ENCODE measurements at places on chromosomes 4 and X.
A peak's percentile ranks its signal among the peaks of the same experiment; 100 is the strongest.

DNA sequence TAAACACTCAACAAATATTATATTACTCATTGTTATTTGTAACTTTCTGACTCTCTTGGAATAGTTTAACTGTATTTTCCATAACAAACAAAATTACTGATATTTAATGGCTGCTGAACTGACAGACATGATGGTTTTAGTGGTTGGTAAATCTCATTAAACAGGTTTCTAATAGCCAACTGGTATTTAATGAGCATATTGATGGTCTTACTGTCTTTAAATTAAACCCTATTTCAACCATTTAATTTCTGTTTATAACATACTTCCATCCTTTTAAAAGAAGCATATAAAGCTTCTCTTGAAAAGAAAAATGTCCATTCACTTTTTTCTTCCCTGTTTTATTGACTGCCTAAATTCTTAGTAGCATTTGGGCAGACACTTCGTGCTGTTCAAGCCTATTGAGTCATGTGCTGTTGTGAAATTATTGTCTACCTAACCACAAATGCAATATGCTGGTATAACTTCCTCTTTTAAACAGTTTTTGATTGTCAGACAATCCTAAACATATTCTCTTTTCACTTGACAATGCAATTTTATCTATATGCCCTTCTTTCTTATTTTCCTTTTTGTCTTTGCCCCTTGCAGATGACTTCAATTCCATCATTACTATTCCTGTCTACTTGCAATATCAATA is 163.9 kb upstream of the SLC7A11 start:
- H3K4me1 ChIP-seq, result no peaks in the 10 kb centered on the region
- no peak overlapping the region for H3K27ac ChIP-seq
- H3K4me3 ChIP-seq, result no peak overlapping the region
- DNase-seq, result no peak
- H3K36me3 ChIP-seq, result no peaks in the 10 kb centered on the region
- no peaks in the 10 kb centered on the region for H3K27me3 ChIP-seq

GRCh38 chr4:23235628-23236390 is 543.1 kb downstream of the GBA3 start:
- peaks cover 8% of the 10 kb centered on the region for H3K4me1 ChIP-seq
- peak overlapping the region; percentile 77 for H3K27ac ChIP-seq
- H3K4me3 ChIP-seq, result no peak overlapping the region
- DNase-seq, result peak; percentile 96
- H3K27me3 ChIP-seq, result no peaks in the 10 kb centered on the region
- no peaks in the 10 kb centered on the region for H3K36me3 ChIP-seq

- peak; percentile 73 for DNase-seq
Observed at GRCh38 chrX:138858438-138858837, 146.9 kb upstream of the FGF13 start.

- DNase-seq, result peak; percentile 70
- peaks cover 6% of the 10 kb centered on the region for H3K4me1 ChIP-seq
- H3K27me3 ChIP-seq, result no peaks in the 10 kb centered on the region
- H3K36me3 ChIP-seq, result no peaks in the 10 kb centered on the region
- peak within 1 kb of the TSS; percentile 81 for H3K4me3 ChIP-seq
Observed at GRCh38 chr4:122826553-122827257, at the start of gene FGF2. FGF2 (plus strand) TSS chr4:122826831; CDS start chr4:122827175, 344 bp downstream.
